Vein endothelial cell (primary cell): ENCODE measurements at places on chromosomes 7 and 10. TPM values are rescaled to one million over a fixed set of nuclear protein-coding genes. Genes with fewer than 3 reads are reported as not detected.

The VSTM4 gene
- total RNA-seq = under 0.01 and 0.29 TPM in 2 replicates

The VPS41 gene
- 40.8 and 67.3 TPM in 2 replicates for total RNA-seq

The GPR15LG gene
- not detected in 2 replicates for total RNA-seq

The PLXDC2 gene
- 1.3 and 1.5 TPM in 2 replicates for total RNA-seq

The IMPDH1 gene
- 79.7 and 85.1 TPM in 2 replicates for total RNA-seq

The RHEB gene
- 50.0 and 61.7 TPM in 2 replicates for total RNA-seq

The PIP gene
- not detected in 2 replicates for total RNA-seq

The RASA4B gene
- total RNA-seq = 3.8 and 15.4 TPM in 2 replicates

The PPP1R3C gene
- 0.65 and 0.86 TPM in 2 replicates for total RNA-seq

The GIMAP7 gene
- 25.2 and 31.6 TPM in 2 replicates for total RNA-seq

The CUBN gene
- 7.1 and 11.8 TPM in 2 replicates for total RNA-seq

The MYL10 gene
- not detected in 2 replicates for total RNA-seq

The ANKRD1 gene
- 528 and 752 TPM in 2 replicates for total RNA-seq

The BAG3 gene
- total RNA-seq = 25.5 and 26.0 TPM in 2 replicates

The OR2A1 gene
- not detected in 2 replicates for total RNA-seq

The TBATA gene
- not detected in 2 replicates for total RNA-seq

The BICC1 gene
- 0.48 and 0.98 TPM in 2 replicates for total RNA-seq

The ALOX5 gene
- not detected in 2 replicates for total RNA-seq

The MBL2 gene
- total RNA-seq = not detected in 2 replicates

The TCAF2 gene
- 17.3 and 22.7 TPM in 2 replicates for total RNA-seq

The CC2D2B gene
- total RNA-seq = 0.86 and 1.3 TPM in 2 replicates

The SPAM1 gene
- not detected in 2 replicates for total RNA-seq

The LRMDA gene
- 18.3 TPM in 2 replicates for total RNA-seq

The PCDH15 gene
- under 0.01 and 0.19 TPM in 2 replicates for total RNA-seq

The GPC2 gene
- 5.3 and 6.5 TPM in 2 replicates for total RNA-seq

The SCIN gene
- total RNA-seq = 0.33 and 0.76 TPM in 2 replicates

The TFEC gene
- total RNA-seq = 22.2 and 38.5 TPM in 2 replicates

The PGAM2 gene
- total RNA-seq = not detected in 2 replicates

The PNLIPRP2 gene
- total RNA-seq = not detected in 2 replicates

The SFTPA2 gene
- not detected in 2 replicates for total RNA-seq

The ARHGEF5 gene
- 0.29 and 0.33 TPM in 2 replicates for total RNA-seq

The SCD gene
- total RNA-seq = 70.2 and 157 TPM in 2 replicates

The AKR1C4 gene
- not detected in 2 replicates for total RNA-seq

The WIPF3 gene
- total RNA-seq = 0.10 TPM in 1 of 2 replicates, not detected in the other

The ITPRID1 gene
- total RNA-seq = not detected in 2 replicates

The FANK1 gene
- total RNA-seq = 2.5 and 3.3 TPM in 2 replicates

The ANKRD7 gene
- 0.33 and 0.57 TPM in 2 replicates for total RNA-seq

The DGKI gene
- total RNA-seq = 1.3 and 1.8 TPM in 2 replicates

The EPHA1 gene
- 0.33 TPM in 1 of 2 replicates, not detected in the other for total RNA-seq
